Melanocyte of skin (primary cell): ENCODE measurements at places on chromosomes 2 and 18. TPM values are rescaled to one million over a fixed set of nuclear protein-coding genes. Genes with fewer than 3 reads are reported as not detected.

The ITGAV gene
- 60.6 and 152 TPM in 2 replicates for total RNA-seq

The PLEKHH2 gene
- total RNA-seq: 6.2 and 6.9 TPM in 2 replicates

The FKBP1B gene
- 9.1 and 10.7 TPM in 2 replicates for total RNA-seq

The GLS gene
- total RNA-seq: 126 and 129 TPM in 2 replicates

The FAM228A gene
- total RNA-seq: under 0.01 TPM in 1 of 2 replicates, not detected in the other

The CYP27C1 gene
- total RNA-seq: under 0.01 and 0.33 TPM in 2 replicates

The GNLY gene
- not detected in 2 replicates for total RNA-seq

The TXNDC2 gene
- not detected in 2 replicates for total RNA-seq

The DAPL1 gene
- total RNA-seq: 1.3 and 5.9 TPM in 2 replicates

The TRIM43 gene
- not detected in 2 replicates for total RNA-seq

The SPP2 gene
- not detected in 2 replicates for total RNA-seq

The TACR1 gene
- not detected in 2 replicates for total RNA-seq

The TLX2 gene
- total RNA-seq: not detected in 2 replicates

The STARD6 gene
- total RNA-seq: not detected in 2 replicates

The GALNT14 gene
- 18.7 and 31.6 TPM in 2 replicates for total RNA-seq

The EHD3 gene
- total RNA-seq: 5.3 and 8.0 TPM in 2 replicates

The MARCO gene
- not detected in 2 replicates for total RNA-seq

The SKA1 gene
- total RNA-seq: 10.2 and 11.7 TPM in 2 replicates

The LRRTM1 gene
- not detected in 2 replicates for total RNA-seq

The NT5DC4 gene
- not detected in 2 replicates for total RNA-seq

The MSH2 gene
- total RNA-seq: 30.0 and 33.6 TPM in 2 replicates

The IL1F10 gene
- not detected in 2 replicates for total RNA-seq

The CDH7 gene
- under 0.01 TPM in 1 of 2 replicates, not detected in the other for total RNA-seq

The GTF2A1L gene
- 0.36 TPM in 1 of 2 replicates, not detected in the other for total RNA-seq

The KCNE4 gene
- 17.3 and 19.6 TPM in 2 replicates for total RNA-seq

The CHRNG gene
- total RNA-seq: not detected in 2 replicates

The CPO gene
- 0.34 and 0.36 TPM in 2 replicates for total RNA-seq

The SP140 gene
- under 0.01 TPM in 1 of 2 replicates, not detected in the other for total RNA-seq

The REG3G gene
- total RNA-seq: not detected in 2 replicates

The SDC1 gene
- 9.7 and 11.7 TPM in 2 replicates for total RNA-seq

The METAP1D gene
- total RNA-seq: 10.0 and 11.6 TPM in 2 replicates

The PRKAG3 gene
- not detected in 2 replicates for total RNA-seq

The ST6GAL2 gene
- total RNA-seq: not detected in 2 replicates

The STPG4 gene
- total RNA-seq: 0.31 and 0.33 TPM in 2 replicates

The CFAP53 gene
- under 0.01 and 0.69 TPM in 2 replicates for total RNA-seq

The EML4 gene
- total RNA-seq: 22.0 and 37.4 TPM in 2 replicates

The CIB4 gene
- total RNA-seq: not detected in 2 replicates

The ABHD1 gene
- not detected in 2 replicates for total RNA-seq

The HOXD8 gene
- under 0.01 TPM in 1 of 2 replicates, not detected in the other for total RNA-seq

The DPYSL5 gene
- not detected in 2 replicates for total RNA-seq

The MOCOS gene
- total RNA-seq: 46.9 and 69.2 TPM in 2 replicates

The POU3F3 gene
- 7.2 and 11.3 TPM in 2 replicates for total RNA-seq

The KYNU gene
- total RNA-seq: 157 and 177 TPM in 2 replicates

The SKOR2 gene
- not detected in 2 replicates for total RNA-seq

The CNPPD1 gene
- total RNA-seq: 23.0 and 26.6 TPM in 2 replicates

The CRIM1 gene
- 9.7 and 12.0 TPM in 2 replicates for total RNA-seq

The FBLN7 gene
- 1.00 and 1.2 TPM in 2 replicates for total RNA-seq

The ANKRD30BL gene
- not detected in 2 replicates for total RNA-seq

The IL1R2 gene
- not detected in 2 replicates for total RNA-seq

The SERPINB3 gene
- total RNA-seq: not detected in 2 replicates
